NCI-H524 (cell line): ENCODE measurements at places on chromosomes 3 and 15.

GRCh38 chr3:89320186-89320585 is 212.8 kb downstream of the EPHA3 start:
- DNase-seq: no peak

GRCh38 chr15:91268510-91268909 is 168.5 kb downstream of the SV2B start:
- no peak for DNase-seq

DNA sequence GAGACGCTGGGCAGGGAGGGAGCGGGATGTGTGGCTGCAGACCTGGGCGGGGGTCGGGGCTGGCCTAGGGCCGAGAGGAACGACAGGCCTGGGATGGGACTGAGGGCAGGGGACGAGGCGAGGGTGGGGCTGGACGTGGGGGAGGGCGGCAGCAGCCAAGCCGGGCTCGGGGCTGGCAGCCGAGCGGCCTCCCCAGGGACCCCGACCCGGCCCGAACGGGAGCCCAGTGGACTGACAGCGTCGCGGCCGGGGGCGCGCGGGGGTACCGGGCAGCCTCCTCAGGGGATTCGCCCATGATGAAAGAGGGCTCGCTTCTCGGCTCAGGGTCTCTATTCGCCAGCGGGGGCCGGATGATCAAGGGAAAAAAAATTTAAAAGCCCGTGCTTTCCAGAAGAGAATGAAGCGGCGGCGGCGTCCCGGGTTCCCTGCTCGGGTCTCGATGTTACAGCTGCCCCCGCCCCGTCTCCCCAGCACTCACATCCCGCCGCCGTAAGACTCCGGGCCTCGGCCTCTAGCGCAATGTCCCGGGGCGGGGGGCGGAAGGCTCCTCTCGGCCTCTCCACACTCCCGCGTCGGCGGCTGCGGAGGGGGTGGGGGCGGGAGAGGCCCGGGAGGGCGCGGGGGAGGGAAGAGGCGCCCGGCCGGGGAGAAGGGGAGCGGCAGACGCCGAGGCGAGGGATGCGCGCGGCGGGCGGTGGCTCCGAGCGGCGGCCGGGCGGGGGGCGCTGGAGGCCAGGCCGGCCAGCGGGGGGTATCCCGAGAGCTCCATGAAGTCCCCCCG is 4.3 kb downstream of the PTH1R start:
- no peak for DNase-seq

DNA sequence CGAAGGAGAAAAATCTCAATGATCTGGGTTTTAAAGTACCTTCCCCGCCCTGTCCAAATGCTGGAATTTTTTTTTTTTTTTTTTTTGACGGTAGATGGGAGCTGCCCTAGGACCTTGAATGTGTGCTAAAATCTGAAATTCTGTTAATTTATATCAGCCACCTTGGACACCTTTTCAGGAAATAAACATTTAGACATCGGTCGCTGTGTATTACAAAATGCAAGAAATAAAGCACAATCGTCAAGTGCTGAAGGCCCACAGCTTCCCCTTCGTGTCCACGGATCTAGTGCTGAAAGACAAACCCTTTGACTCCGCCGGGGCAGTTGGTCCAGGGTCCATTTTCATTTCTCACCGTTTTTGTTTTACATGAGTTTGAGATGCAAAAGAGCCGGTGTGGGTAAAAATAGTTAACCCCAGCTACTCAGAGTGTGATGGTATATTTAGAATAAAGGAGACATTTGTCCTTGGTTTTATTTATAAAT is 90.2 kb upstream of the CHD2 start:
- DNase-seq: peak; percentile 56

DNA sequence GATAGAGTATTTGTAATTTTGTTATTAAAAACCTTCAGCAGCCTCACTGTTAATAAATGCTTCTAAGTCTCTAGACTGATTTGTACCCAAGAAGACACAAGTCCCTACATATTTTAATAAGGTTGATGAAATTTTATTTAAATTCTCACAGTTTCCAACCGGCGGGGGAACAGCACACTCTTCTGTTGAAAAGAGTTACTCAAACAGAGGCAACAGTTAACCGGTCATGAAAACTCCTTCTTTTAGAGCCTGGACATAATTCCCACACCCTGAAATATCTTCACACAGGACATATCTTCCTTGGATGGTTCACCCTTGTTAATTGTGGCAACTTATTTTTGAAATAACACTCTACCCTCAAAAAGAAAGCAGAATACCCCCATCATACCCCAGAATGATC is 278.8 kb downstream of the FOXP1 start:
- DNase-seq: no peak

DNA sequence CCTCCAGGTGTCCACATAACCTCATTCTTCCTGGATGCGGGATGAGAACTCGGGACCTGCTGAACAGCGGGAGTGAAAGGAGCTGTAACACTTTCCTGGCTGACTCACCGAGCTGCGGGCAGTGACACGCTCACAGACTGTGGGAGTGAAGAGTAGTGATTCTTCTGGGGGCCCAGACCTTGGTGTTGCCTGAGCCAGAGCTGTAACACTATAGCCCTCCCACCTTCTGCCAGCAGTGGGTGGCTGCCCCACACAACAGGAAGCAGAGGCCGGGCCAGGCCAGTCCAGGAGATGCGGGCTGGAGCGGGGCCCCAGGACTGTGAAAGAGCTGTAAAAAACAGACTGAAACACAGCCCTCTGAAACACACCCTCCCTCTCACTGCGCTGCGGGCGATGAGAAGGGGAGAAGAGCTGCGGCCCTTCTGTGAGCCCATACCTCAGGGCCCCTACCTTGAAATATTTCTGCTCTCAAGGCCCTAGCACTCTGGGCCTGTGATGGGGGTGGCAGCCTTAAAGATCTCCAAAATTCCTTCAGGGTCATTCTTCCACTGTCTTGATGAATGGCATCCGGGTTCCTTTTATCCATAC is 464.0 kb upstream of the CCDC54 start:
- no peak for DNase-seq

- DNase-seq: no peak
Observed at GRCh38 chr15:49075881-49076280, 29.6 kb upstream of the SECISBP2L start.

GRCh38 chr3:161894657-161895056 is 398.0 kb downstream of the OTOL1 start:
- DNase-seq: no peak

- DNase-seq: no peak
Observed at GRCh38 chr3:18591120-18591519, 166.0 kb upstream of the SATB1 start.

DNA sequence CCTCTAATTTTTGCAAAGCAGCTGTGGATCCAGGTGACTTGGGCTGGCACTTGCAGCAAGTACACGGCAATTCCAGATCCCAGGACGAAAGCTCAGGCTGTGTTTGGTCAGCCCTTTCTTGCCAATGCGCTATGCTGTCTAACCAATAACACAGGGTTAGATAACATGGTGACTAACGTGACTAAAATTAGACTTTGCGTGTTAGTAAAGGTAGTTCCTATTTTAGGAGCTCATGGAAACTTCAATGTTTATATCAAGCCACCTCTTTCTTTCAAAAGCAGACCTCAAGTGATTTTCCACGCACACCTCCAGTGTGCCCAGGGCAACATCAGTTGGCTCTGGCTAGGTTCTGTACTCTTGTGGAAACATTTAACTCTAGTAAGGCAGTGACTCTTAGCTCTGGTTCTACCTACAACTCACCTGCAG is 32.5 kb downstream of the CDCP1 start:
- DNase-seq: no peak

GRCh38 chr3:125512135-125512920 is 7.7 kb downstream of the SNX4 start:
- DNase-seq: peak; percentile 91

GRCh38 chr3:72947715-72948490 is 48.7 kb upstream of the PPP4R2 start:
- no peak for DNase-seq

GRCh38 chr3:8482960-8483665 is 18.5 kb upstream of the LMCD1 start:
- no peak for DNase-seq

DNA sequence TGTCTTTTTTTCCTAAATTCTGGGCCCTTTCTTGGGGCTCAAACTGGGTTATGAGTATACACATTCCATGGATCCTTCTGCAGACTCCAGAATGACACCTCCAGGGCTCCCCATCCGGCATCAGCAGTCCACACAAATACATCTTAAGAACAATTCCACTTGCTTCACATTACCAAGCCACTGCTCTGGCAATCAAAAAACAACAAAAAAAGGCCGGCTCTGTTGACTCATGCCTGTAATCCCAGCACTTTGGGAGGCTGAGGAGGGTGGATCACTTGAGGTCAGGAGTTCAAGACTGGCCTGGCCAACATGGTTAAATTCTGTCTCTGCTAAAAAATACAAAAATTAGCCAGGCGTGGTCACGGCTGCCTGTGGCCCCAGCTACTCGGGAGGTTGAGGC is 49.9 kb upstream of the LPP start:
- DNase-seq: no peak

- DNase-seq: no peak
Observed at GRCh38 chr3:112390783-112391641, 58.1 kb downstream of the CD200 start.

DNA sequence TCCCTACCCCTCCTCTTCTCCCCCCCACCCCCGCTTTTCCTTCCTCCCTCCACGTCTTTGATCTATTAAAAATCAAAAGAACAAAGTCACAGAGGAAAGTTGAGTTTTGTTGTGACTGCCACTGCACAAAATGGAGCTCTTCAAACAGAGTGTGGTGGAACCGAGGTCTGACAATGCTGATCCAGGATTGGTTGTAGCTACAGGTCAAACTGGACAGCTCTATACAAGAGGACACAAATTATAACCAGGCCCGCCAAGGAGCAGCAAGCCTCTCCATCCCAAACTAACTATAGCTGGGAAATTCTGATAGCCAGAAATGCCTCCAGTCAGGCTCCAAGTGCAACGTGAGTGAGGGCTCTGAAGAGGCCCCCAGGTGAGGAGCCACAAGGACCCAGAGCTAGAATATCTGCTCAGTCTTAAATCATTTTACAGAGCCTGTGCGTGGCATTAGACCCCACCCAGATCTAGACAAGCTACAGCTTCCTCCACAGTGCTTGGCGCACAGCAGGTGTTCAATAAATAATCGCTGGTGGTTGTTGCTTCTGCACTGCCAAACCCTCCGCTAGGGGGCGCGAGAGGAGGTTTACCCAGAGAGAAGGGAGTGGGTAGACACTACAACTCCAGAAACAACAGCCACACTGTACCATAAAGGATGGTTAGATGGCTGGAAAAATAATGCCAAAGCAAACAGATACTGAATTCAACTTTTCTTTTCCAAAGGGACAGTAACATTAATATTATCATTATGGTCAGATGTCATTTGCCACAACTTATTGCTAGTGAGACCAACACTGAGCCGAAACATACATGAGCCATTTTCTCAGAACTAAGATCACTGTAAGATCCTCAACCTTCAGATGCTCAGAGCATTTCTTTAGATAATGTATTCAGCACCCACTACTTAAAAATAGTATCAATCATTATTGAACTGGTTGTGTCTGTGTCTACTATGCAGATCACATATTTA is 44.6 kb downstream of the ZIC4 start:
- DNase-seq: peak; percentile 70

- no peak for DNase-seq
Observed at GRCh38 chr15:57541271-57541670, 50.4 kb upstream of the MYZAP start.

DNA sequence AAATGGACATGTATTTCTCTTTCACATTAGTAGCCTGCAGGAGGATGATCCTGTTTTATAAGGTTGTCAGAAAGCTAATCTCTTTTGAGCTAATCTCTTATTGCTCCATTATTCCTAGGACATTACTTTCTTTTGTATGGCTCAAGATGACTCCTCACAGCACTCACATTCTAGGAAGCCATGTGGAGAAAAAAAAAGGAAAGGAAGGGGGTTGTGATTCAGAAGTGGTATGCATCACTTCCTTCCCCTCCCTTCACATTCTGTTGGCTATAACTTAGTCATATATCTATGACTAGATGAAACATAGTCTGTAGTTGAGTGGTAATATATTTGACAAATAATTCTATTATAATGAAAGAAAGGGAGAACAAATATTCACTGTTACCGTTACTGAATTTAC is 168.8 kb upstream of the TTC14 start:
- no peak for DNase-seq

- no peak for DNase-seq
Observed at GRCh38 chr15:94395640-94396039, 164.3 kb downstream of the MCTP2 start.

DNA sequence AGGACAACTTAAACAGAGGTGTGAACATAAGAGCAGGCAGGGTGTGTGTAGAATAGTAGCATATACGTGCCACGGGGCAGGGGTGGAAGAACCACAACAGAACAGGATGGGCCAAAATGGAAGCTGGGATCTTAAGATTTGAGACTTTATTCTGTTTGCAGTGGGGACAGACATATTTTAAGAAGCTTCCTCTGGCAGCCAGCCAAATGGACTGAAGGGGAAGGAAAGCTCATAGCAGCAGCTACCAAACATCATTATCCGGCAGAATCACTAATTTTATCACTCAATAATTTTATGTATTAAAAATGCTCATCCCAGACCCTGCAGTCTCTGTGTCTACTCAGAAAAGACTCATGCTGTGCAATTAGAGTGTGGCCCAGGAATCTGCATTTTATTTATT is 130.9 kb upstream of the CTDSPL start:
- no peak for DNase-seq

DNA sequence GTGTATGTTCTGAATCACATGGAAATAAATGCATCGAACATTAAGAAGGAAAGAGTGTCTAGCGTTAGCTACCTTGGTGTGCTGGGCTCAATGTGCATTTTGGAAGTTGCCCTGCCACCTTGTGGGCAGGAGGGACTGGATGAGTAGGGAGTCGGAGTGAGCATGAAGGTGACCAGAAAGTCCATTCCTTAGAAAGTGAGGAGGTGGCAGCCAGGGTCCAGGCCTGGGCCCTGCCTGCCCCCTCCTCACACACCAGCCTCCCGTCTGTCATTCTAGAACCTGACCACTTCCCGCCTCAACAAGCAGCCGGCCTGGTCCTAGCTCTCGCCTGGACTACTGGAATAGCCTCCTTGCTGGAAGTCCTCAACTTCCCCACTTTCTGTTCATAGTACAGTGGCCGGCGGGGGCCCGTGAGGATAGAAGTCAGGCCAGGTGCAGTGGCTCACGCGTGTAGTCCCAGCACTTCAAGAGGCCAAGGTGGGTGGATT is 10.2 kb upstream of the GATA2 start:
- peak; percentile 17 for DNase-seq

- DNase-seq: no peak
Observed at GRCh38 chr15:63076714-63077046, 34.1 kb downstream of the TPM1 start.

GRCh38 chr3:190538288-190538687 is 24.4 kb downstream of the IL1RAP start:
- DNase-seq: no peak
